ENCODE measurements at places on chromosomes 2 and 18.
A peak's percentile ranks its signal among the peaks of the same experiment; 100 is the strongest.

- DNase-seq, result no peak
Observed at GRCh38 chr18:73352546-73352945, 484.8 kb upstream of the NETO1 start.

DNA sequence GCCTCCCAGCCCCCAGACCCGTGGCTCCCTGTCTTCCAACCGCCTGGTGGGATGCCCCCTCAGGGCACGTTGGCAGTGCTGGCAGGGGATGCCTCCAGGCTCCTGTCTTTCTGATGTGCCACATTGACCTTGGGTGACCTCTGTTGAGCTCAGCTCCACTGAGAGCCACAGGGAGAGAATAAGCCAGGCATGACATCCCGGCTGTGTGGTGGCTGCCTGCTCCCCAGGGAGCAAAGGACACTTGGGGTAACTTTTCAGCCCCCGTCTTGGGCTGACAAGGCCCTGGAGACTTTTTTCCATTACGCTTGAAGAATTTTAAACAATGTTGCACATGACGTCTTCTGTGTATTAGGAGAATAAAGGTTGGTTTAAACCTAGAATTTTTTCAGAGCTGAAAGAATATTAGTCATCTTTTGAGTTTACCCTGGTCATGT, 246.0 kb downstream of the TSN start:
- no peak for DNase-seq

- DNase-seq, result no peak
Observed at GRCh38 chr2:168143813-168144212, 103.6 kb downstream of the STK39 start.

DNA sequence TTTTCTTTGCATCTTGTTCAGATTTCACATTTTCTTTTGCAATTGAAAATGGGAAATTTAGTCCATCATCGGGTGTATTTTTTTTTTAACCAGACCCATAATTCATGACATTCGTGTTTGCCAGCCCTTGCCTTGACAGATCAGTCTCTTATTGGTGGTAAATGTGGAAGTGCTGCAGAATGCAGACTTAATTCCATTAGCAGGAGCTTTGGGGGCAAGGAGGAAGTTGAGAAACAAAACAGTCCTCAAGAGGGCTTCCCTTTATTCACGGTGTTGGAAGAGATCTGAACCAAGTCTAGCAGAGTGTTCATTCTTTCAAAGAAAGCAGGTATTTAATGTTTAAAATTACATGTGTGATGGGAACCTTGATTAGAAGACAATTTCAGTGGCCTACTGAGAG, 16.6 kb upstream of the RPE start:
- no peak for DNase-seq

DNA sequence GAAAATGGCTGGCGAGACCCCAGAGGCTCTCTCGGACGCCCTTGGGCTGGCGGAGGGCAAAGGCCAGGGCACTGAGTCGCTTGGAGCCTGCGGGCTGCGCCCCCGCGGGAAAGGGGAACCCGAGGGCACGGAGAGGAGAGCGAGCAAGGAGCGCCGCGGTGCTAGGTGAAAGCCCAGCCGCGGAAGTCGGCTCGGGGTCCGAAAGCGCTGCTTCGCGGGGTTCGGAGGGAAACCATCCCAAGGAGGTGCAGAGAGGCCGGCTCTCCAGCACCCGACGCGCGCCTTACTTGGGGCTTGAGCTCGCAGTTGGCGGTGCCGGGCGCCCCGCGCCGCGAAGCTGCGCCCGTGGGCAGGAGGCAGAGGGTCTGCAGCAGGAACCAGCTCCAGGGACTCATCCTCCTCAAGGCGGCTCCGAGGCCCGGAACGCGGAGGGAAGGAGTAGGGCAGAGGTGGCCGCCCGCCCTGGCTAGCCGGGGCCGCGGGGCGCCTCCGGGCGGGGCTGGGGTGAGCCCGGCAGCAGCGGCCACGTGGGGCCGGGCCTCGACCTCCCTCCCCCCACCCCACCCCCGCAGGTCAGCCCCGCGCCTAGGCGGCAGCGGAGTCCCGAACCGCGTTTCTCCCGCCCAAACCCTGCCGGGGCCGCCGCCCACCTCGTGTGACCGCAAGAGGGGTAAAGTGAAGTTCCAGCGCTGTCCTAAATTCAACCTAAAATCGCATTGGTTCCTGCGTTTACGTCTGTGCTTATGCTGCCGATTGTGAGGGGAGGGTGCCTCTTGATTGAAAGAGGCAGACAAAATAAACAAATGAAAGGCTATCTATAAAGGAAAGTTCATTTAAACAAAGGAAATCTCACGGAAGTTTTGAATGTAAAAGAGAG, at the start of gene TRABD2A:
Gene TRABD2A, minus strand, starts transcription at position 440 of the 877 bp plus-strand sequence. Its CDS starts 45 bp downstream, at position 395.
- peak; percentile 38 for DNase-seq

- no peak for DNase-seq
Observed at GRCh38 chr18:60508108-60508507, 135.5 kb upstream of the MC4R start.

DNA sequence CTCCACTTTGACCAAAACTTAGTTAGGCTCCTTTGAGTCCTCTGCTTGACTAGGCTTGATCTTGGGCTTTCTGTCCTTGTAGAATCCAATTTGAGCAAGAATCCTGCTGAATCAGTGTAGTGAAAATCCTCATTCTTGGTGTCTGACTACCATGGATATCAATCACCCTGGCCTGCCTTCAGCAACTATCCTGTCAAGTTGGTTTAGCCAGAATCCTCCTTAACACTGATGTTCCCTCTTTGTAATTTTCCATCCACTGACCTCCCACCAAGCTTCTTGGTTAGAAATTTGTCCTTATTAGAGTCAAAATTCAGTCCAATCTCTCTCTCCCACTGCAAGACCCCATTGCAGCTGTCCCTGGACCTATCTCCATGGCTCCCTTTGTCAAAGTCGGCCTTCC, 494 bp upstream of the RBM45 start:
- DNase-seq, result no peak

Measured in activated B cell treated with CpG ODN at 0.5 μM for 24 hours (primary cell).